ENCODE measurements at places on chromosomes 1 and 21.
A peak's percentile ranks its signal among the peaks of the same experiment; 100 is the strongest.

- no peaks in the 10 kb centered on the region for H3K27me3 ChIP-seq
- no peaks in the 10 kb centered on the region for H3K4me1 ChIP-seq
- H3K36me3 ChIP-seq: no peaks in the 10 kb centered on the region
Observed at GRCh38 chr1:196209983-196210382, 398.3 kb downstream of the KCNT2 start.

DNA sequence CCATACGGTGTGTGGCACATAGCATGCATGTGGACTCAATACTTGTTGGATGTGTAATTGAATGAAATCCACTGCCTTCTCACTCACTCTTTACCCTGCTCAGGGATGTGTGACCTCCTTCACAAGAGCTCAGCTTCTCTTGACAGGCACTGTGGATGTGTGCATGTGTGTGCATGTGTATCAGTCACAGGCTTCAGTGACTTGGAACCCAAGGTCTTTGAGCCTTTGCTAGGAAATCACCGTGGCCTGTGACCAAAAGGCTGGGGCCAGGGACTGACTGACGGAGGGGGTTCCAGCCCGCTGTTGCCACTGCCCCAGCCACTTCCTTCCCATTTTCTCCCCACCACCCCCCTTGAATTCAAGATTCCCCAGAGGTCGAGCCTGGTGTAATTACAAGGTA, 144.4 kb upstream of the POU3F1 start:
- no peak overlapping the region for H3K27ac ChIP-seq
- H3K4me3 ChIP-seq: no peak overlapping the region
- H3K4me1 ChIP-seq: no peaks in the 10 kb centered on the region
- H3K36me3 ChIP-seq: no peaks in the 10 kb centered on the region

GRCh38 chr1:116693759-116694480, 26.4 kb upstream of the IGSF3 start:
- no peaks in the 10 kb centered on the region for H3K4me1 ChIP-seq
- H3K27me3 ChIP-seq: no peaks in the 10 kb centered on the region
- H3K36me3 ChIP-seq: no peaks in the 10 kb centered on the region
- H3K4me3 ChIP-seq: no peak overlapping the region
- DNase-seq: peak; percentile 23
- H3K27ac ChIP-seq: no peak overlapping the region

DNA sequence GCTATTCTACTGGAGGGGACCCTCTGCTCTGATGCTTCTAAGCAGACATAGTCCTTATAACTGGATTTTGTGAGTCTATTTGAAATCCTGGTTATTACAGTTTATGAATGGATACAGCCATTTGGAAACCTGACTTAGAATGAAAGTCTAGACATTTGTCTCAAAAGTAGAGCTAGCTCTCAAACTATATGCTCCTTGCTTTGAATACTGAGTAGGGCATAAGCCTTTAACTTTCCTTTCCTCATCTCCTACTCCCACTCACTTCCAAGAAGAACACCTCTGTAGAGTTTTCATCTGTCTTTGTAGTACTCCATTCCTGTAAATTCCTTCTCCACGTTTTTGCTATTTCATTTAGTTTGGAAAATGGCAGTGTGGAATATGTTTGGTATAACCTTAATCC, 9.0 kb upstream of the ARID1A start:
- no peaks in the 10 kb centered on the region for H3K36me3 ChIP-seq
- no peak overlapping the region for H3K27ac ChIP-seq
- H3K4me3 ChIP-seq: no peak overlapping the region
- H3K27me3 ChIP-seq: no peaks in the 10 kb centered on the region
- no peak for DNase-seq
- H3K4me1 ChIP-seq: peaks cover 3% of the 10 kb centered on the region

DNA sequence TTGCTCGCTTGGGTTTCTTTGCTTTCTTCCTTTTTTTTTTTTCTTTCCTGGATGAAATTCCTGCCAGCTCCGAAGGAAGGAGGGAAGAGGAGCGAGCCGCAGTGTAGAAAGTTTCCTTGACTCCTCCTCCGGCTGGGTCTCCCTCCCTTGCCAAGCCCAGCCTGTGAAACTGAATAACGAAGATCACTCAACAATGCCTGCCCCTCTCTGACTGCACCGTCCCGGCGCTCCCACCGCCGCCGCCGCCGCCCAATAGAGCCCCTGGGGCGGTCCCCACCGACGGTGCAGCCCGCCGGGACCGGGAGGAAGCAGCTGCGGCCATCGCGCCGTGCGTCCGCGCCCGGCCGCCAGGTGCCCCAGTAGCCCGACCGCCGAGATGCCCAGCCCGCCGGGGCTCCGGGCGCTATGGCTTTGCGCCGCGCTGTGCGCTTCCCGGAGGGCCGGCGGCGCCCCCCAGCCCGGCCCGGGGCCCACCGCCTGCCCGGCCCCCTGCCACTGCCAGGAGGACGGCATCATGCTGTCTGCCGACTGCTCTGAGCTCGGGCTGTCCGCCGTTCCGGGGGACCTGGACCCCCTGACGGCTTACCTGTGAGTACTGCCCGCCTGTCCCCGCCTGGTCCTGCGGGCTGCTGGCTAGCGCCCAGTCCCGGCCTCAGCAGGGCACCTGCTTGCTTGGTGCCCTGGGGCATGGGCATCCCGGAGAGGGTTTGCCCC, at the start of gene LGR6:
Gene LGR6, plus strand, starts transcription at position 186 of the 714 bp plus-strand sequence. Its CDS starts 191 bp downstream, at position 377.
- no peaks in the 10 kb centered on the region for H3K4me1 ChIP-seq
- H3K36me3 ChIP-seq: no peaks in the 10 kb centered on the region
- DNase-seq: no peak
- peaks cover 18% of the 10 kb centered on the region for H3K27me3 ChIP-seq

GRCh38 chr21:31480228-31480627, 136.2 kb upstream of the TIAM1 start:
- H3K4me1 ChIP-seq: no peaks in the 10 kb centered on the region
- no peaks in the 10 kb centered on the region for H3K27me3 ChIP-seq
- H3K27ac ChIP-seq: no peak overlapping the region
- H3K4me3 ChIP-seq: no peak overlapping the region
- no peaks in the 10 kb centered on the region for H3K36me3 ChIP-seq

DNA sequence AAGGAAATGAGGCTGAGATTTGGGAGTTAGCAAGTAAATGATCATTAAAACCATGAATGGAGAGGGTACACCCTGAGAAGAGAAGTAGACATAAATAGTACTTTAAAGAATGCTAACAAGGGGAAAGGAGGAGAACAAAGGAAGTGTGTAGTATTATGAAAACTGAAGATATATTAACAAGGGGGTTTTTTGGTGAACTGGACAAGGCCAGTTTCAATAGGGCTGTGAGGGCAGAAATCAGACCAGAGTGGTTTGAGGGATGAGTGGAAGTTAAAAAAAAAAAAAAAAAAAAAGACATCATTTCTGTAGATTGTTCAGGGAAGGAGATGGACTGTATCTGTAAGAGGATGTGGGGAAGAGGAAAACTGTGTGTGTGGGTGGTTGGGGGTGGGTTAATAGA, 137.1 kb downstream of the PLA2G4A start:
- no peaks in the 10 kb centered on the region for H3K27me3 ChIP-seq
- no peak overlapping the region for H3K4me3 ChIP-seq
- no peak for DNase-seq
- H3K36me3 ChIP-seq: no peaks in the 10 kb centered on the region

DNA sequence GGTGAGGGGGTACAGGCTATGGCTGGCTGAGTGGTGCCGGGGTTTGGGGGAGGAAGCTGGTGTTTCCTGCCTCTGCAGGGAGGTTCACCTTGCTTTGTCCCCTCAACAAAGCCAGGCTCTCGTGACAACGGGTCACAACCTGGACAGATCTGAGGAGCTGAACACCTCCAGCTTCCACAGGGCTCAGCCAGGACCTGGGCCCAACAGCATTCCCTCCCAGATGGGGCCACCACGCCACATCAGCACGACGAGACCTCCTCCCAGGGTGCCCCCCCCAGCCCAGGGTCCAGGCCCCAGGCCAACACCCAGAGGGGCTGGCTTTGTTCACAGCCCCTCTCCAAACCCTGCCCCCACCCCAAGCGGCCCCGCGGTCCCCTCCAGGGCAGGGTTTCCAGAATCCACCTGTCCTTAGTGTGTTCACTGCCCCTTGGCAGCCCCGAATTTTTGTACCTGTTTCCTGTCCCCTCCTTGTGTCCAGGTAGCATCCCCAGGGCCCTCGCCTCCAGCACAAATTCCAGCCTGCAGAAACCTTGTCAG, 34.7 kb downstream of the UBE2G2 start:
- no peak overlapping the region for H3K27ac ChIP-seq
- no peaks in the 10 kb centered on the region for H3K4me1 ChIP-seq
- H3K4me3 ChIP-seq: no peak overlapping the region
- no peaks in the 10 kb centered on the region for H3K27me3 ChIP-seq
- H3K36me3 ChIP-seq: no peaks in the 10 kb centered on the region

DNA sequence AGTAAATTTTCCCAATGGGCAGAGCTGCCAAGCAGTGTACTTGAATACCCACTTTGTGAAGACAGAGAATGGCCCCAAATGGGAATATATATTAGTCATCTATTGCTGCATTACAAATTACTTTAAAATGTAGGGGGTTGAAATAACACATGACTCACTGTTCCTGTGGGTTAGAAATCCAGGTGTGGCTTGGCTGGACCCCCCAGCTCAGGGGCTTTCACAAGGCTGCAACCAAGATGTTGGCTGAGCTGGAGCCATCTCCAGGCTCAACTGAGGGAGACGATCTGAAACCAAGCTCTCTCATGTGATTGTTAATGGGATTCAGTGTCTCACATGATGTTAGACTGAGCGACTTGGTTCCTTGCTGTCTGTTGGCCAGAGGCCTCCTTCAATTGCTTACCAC, 33.4 kb upstream of the ARHGAP29 start:
- peaks cover under 1% of the 10 kb centered on the region for H3K4me1 ChIP-seq
- H3K27ac ChIP-seq: no peak overlapping the region
- no peaks in the 10 kb centered on the region for H3K27me3 ChIP-seq

GRCh38 chr1:245148069-245148468, 6.7 kb upstream of the KIF26B start:
- no peak overlapping the region for H3K4me3 ChIP-seq
- H3K4me1 ChIP-seq: peaks cover under 1% of the 10 kb centered on the region
- no peaks in the 10 kb centered on the region for H3K36me3 ChIP-seq
- DNase-seq: no peak
- peaks cover 12% of the 10 kb centered on the region for H3K27me3 ChIP-seq

GRCh38 chr1:21280011-21280471, 10.2 kb downstream of the ECE1 start:
- H3K4me3 ChIP-seq: peak overlapping the region; percentile 37
- peak overlapping the region; percentile 25 for H3K27ac ChIP-seq
- no peak for DNase-seq
- H3K4me1 ChIP-seq: peaks cover 44% of the 10 kb centered on the region

DNA sequence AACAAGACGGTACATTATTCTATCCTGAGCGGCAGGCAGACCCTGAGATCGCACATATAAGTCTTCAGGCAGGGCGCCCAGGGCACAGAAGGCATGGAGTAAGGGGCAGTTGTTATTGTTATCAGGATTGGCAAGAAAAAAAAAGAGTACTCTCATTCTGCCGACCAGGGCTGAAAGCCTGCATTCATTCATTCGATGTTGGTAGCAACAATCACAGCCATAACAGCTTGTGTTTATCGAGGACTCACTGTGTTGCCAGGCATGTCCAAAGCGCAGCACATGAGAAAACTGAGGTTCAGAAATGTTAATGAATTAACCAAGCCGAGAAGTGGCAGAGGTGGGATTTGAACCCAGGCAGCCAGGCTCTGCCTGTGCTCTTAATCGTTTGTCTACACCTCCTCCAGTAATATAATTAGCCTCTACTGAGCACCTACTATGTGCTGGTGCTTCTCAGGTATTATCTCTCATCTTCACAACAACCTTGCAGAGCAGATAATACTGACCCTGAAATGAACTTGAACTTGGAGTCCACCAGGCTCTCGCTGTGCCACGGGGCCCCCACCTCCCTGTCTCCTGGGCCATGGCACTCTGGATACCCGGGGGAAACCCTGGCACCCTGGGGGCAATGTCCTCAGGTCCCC, 56.2 kb downstream of the TAS1R2 start:
- no peak overlapping the region for H3K4me3 ChIP-seq
- H3K27ac ChIP-seq: no peak overlapping the region
- peaks cover 3% of the 10 kb centered on the region for H3K4me1 ChIP-seq
- DNase-seq: no peak

- DNase-seq: no peak
- no peaks in the 10 kb centered on the region for H3K4me1 ChIP-seq
- no peaks in the 10 kb centered on the region for H3K36me3 ChIP-seq
- no peaks in the 10 kb centered on the region for H3K27me3 ChIP-seq
Observed at GRCh38 chr1:7869136-7869920, 16.5 kb upstream of the UTS2 start.

DNA sequence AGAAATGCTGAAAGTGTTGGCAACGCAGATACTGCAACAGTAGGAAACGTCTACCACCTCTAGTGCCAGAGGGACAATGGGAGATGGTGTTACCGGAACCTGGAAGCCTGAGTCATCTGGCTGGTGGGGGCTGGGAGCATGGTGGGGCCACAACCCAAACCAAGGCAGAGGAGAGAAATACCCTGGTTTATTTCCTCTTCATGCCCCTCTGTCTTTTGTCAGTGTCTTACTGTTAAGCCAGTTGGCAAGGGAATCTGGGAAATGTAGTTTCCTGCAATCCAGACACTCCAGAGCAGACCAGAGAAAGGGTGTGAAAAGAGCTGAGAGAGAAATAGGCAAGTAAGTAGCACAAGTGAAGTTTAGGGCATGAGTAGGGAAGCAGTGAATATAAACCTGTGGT, 14.8 kb downstream of the DNTTIP2 start:
- H3K4me3 ChIP-seq: no peak overlapping the region
- no peak overlapping the region for H3K27ac ChIP-seq
- no peaks in the 10 kb centered on the region for H3K27me3 ChIP-seq

DNA sequence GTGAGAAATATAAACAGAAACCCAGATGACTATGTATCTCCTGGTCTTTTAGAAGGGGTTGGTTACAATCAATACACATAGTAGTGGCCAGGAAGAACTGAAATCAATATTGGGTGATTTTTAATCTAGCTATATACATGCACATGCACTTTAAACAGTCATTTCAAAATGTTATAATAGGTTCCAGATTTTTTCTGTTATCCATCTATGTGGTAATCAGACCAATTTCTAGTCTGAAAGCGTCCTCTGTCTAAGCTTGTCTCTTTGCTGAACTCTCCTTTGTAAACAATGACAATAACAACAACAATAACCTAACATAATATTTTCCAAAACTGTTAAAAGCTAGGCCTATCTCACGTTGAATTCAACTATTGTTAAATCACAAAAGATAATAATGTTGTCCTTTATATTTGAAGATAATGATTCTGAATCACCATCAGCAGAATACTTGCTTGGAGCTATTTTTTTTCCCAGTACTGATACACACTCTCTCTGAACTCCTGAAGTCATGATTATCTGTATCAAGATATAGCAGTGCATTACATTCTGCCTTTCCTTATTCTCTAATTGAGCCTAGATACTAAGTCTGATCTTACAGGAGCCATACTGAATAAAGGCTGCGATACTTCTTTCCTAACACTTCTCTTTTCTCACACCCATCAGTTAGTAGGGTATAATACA, 496.8 kb upstream of the ZRANB2 start:
- no peak overlapping the region for H3K4me3 ChIP-seq
- H3K36me3 ChIP-seq: no peaks in the 10 kb centered on the region
- no peaks in the 10 kb centered on the region for H3K4me1 ChIP-seq
- no peak overlapping the region for H3K27ac ChIP-seq
- H3K27me3 ChIP-seq: no peaks in the 10 kb centered on the region

GRCh38 chr1:219149953-219150352, 23.7 kb upstream of the LYPLAL1 start:
- no peak overlapping the region for H3K4me3 ChIP-seq
- no peaks in the 10 kb centered on the region for H3K4me1 ChIP-seq
- H3K36me3 ChIP-seq: no peaks in the 10 kb centered on the region
- no peak for DNase-seq
- no peaks in the 10 kb centered on the region for H3K27me3 ChIP-seq

GRCh38 chr1:6547301-6547700, 7.0 kb downstream of the NOL9 start:
- no peak overlapping the region for H3K27ac ChIP-seq
- H3K4me3 ChIP-seq: no peak overlapping the region
- no peaks in the 10 kb centered on the region for H3K4me1 ChIP-seq
- no peaks in the 10 kb centered on the region for H3K36me3 ChIP-seq
- H3K27me3 ChIP-seq: no peaks in the 10 kb centered on the region
